Activated CD4-positive, alpha-beta T cell treated with anti-CD3 and anti-CD28 coated beads for 36 hours (primary cell): ENCODE measurements at places on chromosomes 1 and 21.

DNA sequence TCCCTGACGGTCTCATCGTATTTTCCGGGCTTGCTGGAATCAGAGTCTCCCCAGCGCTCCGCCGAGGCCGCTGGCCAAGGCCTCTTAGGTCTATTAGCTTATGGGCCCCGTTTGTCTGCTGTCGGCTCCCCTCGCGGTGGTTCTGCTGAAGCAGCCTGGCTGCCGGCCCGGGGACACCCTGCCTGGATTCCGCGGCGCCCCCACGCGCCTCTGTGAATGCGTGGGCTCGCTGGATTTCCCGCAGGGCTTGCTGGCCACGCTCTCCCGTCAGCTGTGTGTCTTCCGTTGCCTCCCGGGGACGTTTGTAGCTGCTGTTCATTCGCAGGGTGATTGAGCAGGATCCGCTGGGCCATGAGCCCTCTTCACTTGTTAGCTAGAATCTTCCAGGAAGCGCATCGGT is 8.4 kb downstream of the LRRC3 start:
- DNase-seq, result no peak

GRCh38 chr1:58754683-58755467 is 29.0 kb downstream of the JUN start:
- DNase-seq, result no peak

- no peak for DNase-seq
Measured at GRCh38 chr1:232709386-232709785, 79.5 kb upstream of the SIPA1L2 start.

- no peak for DNase-seq
Measured at GRCh38 chr1:107138767-107139445, 1.9 kb upstream of the NTNG1 start.

DNA sequence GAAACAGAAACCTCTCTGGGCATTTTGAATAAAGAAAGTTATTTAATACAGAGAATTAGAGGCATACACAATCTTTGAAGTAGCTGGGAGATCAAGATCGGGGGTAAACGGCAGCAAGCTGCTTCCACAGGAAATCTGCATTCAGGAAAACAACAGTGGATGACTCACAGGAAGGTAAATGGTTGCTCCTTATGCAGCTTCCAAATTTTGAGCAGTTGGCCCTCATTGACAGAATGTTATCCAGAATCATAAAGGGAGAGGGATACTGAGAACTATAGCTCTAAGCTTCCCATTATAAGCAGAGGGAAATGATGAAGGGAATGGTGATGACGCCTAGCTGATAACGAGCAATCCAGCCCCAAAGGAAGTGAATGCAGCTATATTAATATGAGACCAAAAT is 28.6 kb downstream of the ZMYND12 start:
- no peak for DNase-seq

DNA sequence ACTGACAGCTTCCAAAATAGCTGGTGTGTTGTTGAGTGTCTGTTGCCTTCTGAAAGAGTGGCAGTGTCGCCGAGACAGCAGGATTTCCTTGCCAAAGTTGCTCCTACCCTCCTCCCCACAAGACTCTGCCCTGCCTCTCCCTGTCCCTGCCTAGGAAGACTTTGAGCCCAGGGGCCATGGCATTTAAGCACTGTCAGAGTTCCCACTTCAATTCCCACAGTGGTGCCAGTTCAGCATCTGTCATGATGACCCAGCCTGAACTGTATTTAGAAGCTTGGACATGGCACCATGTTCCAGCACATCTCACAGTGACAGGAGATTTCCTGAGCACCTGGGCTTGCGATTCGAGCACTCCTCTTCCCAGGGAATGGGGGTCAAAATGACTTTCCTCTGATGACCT is 43.6 kb downstream of the TBX15 start:
- DNase-seq, result no peak

DNA sequence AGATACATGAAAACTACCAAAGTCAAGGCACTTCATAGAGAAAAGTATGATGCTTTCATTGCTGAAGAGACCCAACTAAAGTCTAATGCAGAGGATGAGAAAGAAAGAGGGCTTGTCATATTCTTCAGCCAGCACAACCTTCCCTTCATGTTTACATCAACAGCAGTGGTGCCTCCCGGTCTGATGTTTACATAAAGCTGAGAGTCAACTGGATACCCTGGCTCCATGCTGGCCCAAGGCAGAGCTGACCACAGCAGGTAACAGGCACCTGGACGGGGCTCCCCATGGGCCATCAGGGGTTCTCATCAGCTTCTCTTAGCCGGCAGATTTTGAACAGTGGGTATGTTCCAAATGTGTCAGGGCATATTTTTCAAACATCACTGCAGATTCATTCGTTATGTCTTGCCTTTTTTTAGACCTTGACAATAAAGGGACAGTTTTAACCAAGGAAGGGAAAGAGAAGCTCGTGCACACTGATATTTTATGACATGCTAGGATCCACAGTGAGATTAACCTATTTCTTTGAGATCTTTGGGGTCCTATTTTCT is 117.1 kb downstream of the NRIP1 start:
- DNase-seq, result no peak

DNA sequence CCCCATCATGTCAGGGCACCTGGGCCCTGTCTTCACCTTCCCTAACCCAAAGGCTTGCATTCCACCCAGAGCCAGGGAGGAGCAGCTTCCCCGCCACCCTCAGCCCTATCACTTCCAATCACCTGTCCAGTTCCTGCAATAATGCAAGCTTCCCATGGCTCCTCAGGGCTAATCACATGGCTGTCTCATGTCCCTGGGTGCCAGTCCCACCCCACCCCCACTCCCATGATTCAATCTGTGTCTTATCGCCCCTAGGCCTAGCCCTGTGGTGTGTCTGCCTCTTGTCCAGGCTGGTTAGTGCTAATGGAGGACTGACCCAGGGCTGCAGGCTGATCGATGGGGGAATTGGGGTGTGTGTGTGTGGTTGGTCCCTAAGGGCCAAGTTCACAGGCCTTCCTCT is 11.0 kb upstream of the PEAR1 start:
- DNase-seq, result no peak

GRCh38 chr1:153629971-153630370 is 1.7 kb downstream of the S100A1 start:
- DNase-seq, result no peak

GRCh38 chr1:42145389-42145716 is 7.9 kb upstream of the GUCA2B start:
- no peak for DNase-seq

- no peak for DNase-seq
Measured at GRCh38 chr1:153752072-153752471, 23.1 kb upstream of the SLC27A3 start.

DNA sequence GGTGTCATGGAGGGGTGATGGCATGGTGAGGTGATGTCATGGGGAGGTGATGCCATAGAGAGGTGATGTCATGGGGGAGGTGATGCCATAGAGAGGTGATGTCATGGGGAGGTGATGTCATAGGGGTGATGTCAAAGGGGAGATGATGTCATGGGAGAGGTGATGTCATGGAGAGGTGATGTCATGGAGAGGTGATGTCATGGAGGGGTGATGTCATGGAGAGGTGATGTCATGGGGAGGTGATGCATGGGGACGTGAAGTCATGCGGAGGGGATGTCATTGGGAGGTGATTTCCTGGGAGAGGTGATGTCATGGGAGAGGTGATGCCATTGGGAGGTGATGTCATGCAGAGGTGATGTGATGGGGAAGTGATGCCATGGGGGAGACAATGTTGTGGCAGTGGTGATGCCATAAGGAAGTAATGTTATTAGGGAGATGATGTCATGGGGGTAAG is 92.1 kb upstream of the C1orf174 start:
- DNase-seq, result peak; percentile 41

GRCh38 chr1:67174716-67175284 is 8.5 kb downstream of the IL23R start:
- DNase-seq, result peak; percentile 61

DNA sequence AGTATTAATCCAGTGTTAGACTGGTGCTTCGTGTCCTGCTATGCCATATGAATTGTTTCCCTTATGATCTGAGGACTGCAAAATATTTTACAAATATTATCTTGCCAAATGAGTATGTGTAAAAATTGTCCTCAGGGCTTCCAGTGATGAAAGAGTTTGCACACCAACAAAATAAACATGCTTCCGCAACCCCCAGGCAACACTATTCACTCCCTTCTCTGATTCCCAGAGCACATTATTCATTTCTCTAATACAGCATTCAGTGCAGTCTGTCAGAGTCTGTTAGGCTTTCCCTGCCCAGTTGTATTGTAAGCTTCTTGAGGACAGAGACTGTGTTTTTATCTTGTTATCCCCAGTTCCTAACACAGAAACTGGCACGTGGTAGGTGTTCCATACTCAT is 409.9 kb upstream of the C1orf87 start:
- no peak for DNase-seq

DNA sequence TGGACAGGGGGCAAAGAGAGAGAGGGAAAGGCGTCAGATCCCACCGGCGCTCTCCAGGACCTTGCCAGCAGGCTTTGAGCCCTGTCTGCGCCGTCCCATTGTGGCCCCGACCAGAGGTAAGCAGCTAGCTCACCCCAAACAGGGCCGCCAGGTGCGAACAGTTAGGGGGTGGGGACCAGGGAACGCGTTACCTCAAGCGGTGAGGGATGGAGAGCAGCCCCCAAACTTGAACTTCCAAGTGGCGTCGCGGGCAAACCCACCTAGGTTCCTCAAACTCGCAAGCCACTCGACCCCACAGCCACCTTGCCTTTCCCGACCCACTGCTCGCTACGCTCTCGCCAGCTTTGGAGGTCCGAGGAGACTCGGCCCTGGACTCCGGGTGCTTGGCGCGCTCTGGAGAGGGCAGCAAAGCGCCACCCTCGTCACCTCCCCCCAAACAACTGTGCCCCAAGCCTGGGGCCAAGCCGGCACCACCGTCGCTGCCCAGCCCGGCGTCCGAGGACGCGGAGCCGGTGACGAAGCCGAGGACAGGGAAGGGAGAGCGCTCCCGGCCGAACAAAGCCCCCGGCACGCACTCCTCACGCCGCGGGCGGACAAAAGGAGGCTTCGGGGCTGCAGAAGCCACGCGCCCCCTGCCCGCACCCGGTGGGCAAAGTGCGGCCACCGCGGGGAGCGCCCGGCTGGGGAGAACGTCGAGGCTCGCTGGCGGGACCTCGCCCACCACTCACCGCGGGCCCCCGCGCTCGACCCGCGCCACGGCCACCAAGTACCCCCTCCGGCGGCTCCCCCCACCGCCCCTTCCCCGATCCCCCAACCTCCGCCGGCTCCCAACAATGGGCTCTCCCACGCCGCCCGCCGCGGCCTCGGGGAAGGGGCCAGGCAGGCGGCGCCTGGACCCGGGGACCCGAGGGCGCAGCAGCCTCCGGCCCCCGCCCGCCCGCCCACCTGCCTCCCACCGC is 976 bp downstream of the SSBP3 start:
- peak; percentile 41 for DNase-seq

DNA sequence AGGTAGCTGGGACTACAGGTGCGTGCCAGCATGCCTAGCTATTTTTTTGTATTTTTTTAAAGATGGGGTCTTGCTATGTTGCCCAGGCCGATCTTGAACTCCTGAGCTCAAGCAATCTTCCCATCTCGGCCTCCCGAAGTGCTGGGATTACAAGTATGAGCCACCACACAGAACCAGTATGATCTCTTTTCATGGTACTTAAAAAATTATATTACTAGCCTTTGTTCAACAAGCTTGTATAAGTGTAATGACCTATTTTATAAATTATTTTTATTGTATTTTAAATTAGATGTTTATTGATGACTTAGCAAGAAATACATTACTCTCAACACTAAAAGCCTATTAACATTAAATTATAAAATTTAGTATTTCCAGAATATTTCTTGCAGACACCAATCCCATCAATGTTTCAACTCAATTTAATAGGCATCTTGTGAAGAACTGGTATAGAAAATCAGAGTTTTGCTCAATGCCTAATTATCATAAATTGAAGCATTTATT is 36.0 kb upstream of the MTF2 start:
- no peak for DNase-seq

DNA sequence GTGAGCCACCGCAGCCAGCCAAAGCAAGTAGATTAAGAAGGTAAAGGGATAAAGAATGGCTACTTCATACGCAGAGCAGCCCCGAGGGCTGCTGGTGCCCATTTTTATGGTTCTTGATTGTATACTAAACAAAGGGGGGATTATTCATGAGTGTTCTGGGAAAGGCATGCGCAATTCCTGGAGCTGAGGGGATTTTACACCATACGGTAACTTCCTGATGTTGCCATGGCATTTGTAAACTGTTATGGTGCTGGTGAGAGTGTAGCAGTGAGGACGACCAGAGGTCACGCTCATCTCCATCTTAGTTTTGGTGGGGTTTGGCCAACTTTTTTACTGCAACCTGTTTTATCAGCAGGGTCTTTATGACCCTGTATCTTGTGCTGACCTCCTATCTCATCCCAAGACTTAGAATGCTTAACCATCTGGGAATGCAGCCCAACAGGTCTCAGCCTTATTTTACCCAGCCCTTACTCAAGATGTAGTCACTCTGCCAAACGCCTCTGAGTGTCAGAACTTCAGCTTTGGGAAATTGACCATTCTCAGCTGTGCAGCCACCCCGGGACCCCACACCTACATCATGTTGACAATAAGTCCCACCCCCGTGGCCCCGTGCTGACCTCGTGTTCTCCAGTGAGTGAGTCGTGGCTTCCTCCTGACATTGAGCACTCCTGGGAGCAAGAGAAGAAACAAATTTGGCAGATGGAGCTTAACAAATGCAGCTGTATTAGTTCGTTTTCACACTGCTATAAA is 149.4 kb upstream of the COL6A1 start:
- no peak for DNase-seq

GRCh38 chr1:115543247-115543646 is 98.5 kb upstream of the VANGL1 start:
- DNase-seq, result no peak

GRCh38 chr1:179953974-179954492 is 577 bp upstream of the CEP350 start:
- peak; percentile 71 for DNase-seq

DNA sequence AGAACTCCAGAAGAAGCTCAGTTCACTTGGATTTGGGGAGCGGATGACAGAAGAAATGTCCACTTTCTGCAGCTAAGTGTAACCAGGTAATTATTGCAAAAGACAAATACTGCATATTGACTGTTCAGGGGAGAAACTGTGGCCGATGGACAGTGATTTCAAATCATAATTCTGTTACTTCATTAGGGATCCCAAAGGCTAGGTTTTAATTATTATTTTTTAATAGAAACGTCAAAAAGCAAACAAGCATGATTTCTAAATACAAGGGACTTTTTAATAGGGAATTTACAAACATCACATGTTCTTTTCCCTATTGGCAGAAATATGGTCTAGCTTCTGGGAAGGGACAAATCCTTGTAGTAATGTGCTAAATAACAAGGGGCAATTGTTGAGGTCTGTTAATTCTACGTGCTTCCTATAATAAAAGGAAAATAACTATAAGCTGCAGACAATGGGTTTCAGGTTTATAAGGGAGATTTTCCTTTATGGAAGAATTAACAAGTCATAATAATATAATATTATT is 15.5 kb downstream of the DIPK1A start:
- no peak for DNase-seq

DNA sequence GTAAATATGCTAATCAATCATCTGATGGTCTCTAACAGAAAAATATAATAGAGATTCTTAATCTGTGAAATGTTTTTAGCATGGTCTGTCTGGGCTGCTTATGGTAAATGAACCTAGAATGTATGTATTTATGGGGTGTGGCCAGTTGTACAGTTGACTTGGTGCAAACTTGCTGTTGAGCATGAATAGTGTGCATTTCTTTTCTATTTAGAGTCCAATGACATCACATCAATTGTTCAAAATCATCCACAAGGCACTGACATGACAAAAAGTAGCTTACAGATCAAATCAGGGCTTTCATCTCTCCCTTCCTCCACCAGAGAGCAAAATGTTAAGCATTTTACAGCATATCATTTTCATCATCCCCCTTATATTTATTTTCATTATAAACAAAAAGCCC is 1010.3 kb downstream of the KCNT2 start:
- no peak for DNase-seq
